ENCODE measurements at places on chromosomes 2 and 18.

DNA sequence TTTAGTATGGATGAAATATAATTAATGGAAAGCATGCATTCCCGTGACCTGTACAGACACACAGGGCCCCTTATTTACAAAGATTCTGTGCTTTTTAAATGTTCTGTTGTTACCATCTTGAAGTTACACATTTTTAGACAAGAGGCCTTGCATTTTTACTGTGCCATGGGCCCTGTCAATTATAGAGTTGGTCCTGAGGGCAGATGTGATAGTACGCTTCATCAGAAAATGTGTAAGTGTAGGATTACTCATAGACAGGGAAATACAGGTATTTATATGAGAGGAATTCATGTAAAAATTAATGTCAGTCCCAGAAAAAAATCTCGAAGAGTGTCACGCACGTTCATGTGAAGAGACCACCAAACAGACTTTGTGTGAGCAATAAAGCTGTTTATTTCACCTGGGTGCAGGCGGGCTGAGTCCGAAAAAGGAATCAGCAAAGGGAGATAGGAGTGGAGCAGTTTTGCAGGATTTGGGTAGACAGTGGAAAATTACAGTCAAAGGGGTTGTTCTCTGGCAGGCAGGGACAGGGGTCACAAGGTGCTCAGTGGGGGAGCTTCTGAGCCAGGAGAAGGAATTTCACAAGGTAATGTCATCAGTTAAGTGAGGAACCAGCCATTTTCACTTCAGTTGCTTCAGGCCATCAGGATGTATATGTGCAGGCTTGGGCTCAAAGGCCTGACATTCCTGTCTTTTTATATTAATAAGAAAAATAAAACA is 12.2 kb upstream of the ALPK2 start:
- H3K36me3 ChIP-seq: no peaks in the 10 kb centered on the region
- no peak overlapping the region for H3K27ac ChIP-seq
- no peak for DNase-seq
- H3K27me3 ChIP-seq: no peaks in the 10 kb centered on the region
- no peaks in the 10 kb centered on the region for H3K4me1 ChIP-seq
- no peak overlapping the region for H3K4me3 ChIP-seq

- H3K4me3 ChIP-seq: no peak overlapping the region
- H3K27ac ChIP-seq: no peak overlapping the region
- H3K4me1 ChIP-seq: no peaks in the 10 kb centered on the region
- no peaks in the 10 kb centered on the region for H3K36me3 ChIP-seq
- no peaks in the 10 kb centered on the region for H3K27me3 ChIP-seq
Measured at GRCh38 chr18:40375837-40376236, 1579.2 kb upstream of the PIK3C3 start.

DNA sequence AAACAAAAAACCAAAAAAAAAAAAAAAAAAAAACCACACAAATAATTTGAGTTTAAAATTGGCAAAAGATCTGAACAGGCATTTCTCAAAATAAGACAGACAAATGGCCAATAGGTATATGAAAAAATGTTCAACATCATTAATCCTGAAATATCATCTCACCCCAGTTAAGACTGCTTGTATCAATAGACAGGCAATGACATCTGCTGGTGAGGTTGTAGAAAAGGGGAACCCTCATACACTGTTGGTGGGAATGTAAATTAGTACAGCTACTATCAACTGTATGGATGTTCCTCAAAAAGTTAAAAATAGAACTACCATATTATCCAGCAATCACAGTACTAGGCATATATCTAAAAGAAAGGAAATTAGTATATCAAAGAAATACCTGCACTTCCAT is 523.1 kb downstream of the XIRP2 start:
- no peaks in the 10 kb centered on the region for H3K4me1 ChIP-seq
- no peaks in the 10 kb centered on the region for H3K36me3 ChIP-seq
- H3K27ac ChIP-seq: no peak overlapping the region
- H3K4me3 ChIP-seq: no peak overlapping the region
- DNase-seq: no peak

GRCh38 chr2:199471443-199472057 is 13.8 kb upstream of the SATB2 start:
- DNase-seq: no peak
- H3K27ac ChIP-seq: no peak overlapping the region
- H3K27me3 ChIP-seq: peaks cover 58% of the 10 kb centered on the region
- H3K4me3 ChIP-seq: no peak overlapping the region

- H3K27me3 ChIP-seq: no peaks in the 10 kb centered on the region
- H3K4me3 ChIP-seq: no peak overlapping the region
- peaks cover 8% of the 10 kb centered on the region for H3K4me1 ChIP-seq
- no peaks in the 10 kb centered on the region for H3K36me3 ChIP-seq
- no peak overlapping the region for H3K27ac ChIP-seq
Measured at GRCh38 chr2:71224457-71224856, 2.4 kb downstream of the PAIP2B start.

DNA sequence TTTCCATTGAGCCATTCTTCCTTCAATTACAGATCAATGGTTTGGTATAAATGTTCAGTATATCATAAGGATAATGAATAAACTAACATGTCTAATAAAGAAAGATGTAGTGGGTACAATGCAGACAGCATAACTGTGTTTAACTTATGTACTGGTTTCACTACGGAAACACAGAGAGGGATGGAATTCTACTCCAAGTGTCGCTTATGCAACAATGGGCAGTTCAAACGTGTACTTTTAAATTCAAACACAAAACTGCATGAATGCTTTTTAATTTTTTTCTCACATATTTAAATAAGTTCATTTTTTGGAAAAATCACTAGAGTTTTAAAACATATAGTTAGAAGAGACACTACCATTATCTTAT is 74.7 kb downstream of the COBLL1 start:
- H3K27me3 ChIP-seq: no peaks in the 10 kb centered on the region
- H3K36me3 ChIP-seq: no peaks in the 10 kb centered on the region
- H3K4me3 ChIP-seq: no peak overlapping the region
- no peak overlapping the region for H3K27ac ChIP-seq
- H3K4me1 ChIP-seq: no peaks in the 10 kb centered on the region

GRCh38 chr2:154707994-154708575 is 9.6 kb downstream of the KCNJ3 start:
- H3K27ac ChIP-seq: no peak overlapping the region
- no peaks in the 10 kb centered on the region for H3K27me3 ChIP-seq
- no peaks in the 10 kb centered on the region for H3K36me3 ChIP-seq
- no peak for DNase-seq
- H3K4me3 ChIP-seq: no peak overlapping the region

DNA sequence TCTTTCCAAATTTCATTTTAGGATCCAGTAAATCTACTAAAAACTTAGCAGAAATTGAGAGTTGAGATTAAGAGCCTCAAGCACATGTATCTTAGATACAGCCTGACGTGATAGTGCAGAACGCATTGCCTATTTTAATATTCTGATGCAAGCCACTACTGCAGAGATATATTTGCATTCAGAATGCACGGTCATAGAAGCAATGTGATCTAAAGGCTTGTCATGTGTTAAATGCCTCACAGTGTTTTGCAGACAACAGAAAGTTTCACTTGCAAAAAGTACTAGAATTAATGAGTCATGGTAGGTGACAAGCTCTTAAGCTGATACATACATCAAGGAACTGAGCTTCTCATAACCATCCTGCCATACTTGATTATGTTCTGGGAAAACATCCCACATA is 886.7 kb upstream of the CHAC2 start:
- H3K36me3 ChIP-seq: no peaks in the 10 kb centered on the region
- no peak overlapping the region for H3K4me3 ChIP-seq
- DNase-seq: no peak
- H3K4me1 ChIP-seq: no peaks in the 10 kb centered on the region
- H3K27me3 ChIP-seq: no peaks in the 10 kb centered on the region

DNA sequence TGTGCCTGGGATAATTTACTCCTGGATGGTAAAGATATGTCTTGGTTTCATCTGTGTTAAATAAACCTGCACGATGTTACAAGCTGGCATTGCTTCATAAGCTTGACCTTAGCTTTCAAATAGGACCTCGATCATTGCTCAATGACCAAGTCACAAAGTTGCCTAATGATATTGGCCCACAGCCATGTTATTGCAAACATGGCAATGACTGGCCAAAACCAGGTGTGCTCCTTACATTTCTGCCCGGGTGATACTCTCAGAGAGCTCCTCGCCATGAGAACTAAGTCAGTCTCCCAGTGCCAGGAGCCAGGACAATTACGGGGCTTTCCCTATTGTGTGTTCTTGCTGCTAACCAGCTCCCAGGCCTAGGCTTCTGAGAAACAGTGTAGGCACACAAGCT is 72.5 kb upstream of the CYP1B1 start:
- DNase-seq: no peak
- no peaks in the 10 kb centered on the region for H3K4me1 ChIP-seq
- H3K36me3 ChIP-seq: no peaks in the 10 kb centered on the region
- H3K4me3 ChIP-seq: no peak overlapping the region

DNA sequence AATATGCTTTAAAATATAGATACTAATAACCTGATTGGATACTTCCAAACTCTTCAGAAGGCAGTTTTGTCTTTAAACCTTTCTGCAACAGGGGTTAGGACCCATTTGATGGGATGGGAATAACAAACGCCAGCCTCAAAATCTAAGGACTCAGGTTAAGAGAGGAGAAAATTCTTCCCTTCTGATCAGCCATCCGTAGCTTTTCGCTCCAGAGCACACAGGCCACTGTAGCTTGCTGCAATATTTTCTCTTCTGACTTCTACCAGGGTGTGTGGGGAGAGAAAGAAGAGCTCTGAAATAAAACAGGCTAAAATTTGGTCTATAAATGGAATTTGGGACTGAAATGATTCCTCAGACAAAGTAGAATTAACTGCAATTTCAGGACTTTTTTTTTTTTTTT is 95.1 kb downstream of the ALPK2 start:
- no peak overlapping the region for H3K27ac ChIP-seq
- DNase-seq: no peak
- H3K27me3 ChIP-seq: no peaks in the 10 kb centered on the region
- peaks cover 4% of the 10 kb centered on the region for H3K4me1 ChIP-seq

DNA sequence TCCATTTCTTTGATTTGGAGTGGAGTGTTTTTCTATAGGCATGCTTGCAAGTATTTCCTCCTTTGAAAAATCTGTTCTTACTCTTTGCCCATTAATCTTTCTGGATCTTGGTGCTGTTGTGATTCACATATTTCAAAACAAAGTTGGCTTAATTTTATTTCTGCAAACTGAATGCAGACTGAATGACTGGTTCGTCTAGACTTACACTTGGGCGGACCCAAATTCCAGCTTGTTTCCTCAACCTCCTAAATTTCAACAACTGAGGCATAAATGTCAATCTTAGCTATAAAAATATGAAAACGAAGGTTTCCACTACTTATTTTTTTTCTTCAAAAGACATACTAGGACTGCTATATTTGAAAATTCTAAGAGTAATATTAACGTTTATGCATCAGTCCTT is 59.0 kb downstream of the ANKRD44 start:
- peak overlapping the region; percentile 15 for H3K27ac ChIP-seq
- no peak overlapping the region for H3K4me3 ChIP-seq
- peaks cover 9% of the 10 kb centered on the region for H3K36me3 ChIP-seq
- no peak for DNase-seq
- H3K4me1 ChIP-seq: peaks cover 62% of the 10 kb centered on the region
- no peaks in the 10 kb centered on the region for H3K27me3 ChIP-seq

DNA sequence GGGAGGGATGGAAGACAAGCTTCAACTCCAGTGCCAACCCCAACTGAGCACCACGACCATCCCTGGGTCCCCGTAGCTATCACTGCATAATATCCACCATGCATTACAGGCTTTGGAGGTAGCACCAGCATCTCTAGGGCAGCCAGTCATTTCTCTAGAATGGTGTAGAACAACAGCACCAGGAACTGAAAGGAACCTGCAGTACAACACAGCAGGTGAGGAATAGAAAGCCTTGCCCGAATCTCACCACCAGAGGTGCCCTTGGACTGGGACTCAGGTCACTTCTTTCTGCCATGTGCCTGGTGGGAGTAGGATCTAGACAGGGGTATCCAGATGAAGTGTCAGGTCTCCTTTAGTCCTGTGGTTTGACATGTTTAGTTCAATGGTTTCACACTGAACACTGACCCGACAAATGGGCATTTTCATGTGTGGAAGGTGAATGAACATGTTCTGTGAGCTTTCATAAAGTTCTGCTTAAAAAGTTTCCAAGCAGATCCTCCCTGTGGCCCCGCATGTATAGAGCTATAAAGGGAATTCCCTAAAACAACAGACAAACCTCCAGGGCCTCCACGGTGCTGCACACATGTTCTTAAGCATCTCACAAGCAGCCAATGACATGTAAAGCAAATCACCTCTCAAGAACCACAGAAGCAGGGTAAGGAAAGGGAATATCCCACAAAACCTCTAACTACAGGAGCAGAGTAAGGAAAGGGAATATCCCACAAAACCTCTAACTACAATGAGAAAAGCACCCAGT is 208.3 kb downstream of the AFF3 start:
- H3K4me3 ChIP-seq: no peak overlapping the region
- H3K27ac ChIP-seq: no peak overlapping the region
- no peaks in the 10 kb centered on the region for H3K27me3 ChIP-seq
- no peaks in the 10 kb centered on the region for H3K36me3 ChIP-seq

DNA sequence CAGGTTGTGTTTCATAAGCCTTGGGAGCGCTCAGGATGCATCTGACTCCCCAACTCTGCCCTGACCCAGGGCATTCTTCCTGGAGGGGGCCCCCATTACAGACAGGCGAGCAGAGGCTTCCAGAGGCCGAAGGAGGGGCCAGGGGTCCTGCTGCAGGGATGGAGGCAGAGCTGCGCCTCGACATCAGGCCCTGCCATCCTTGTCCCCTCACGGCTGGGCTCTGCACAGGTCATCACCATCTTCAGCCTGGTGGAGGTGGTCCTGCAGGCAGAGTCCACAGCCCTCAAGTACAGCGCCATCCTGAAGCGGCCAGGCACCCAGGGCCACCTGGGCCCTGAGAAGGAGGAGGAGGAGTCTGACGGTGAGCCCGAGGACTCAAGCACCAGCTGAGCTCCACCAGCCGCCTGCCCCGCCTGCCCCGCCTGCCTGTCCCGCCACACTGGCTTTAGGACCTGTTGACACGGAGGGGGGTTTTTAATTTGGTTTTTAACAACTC is 42.3 kb upstream of the ALPP start:
- peaks cover 3% of the 10 kb centered on the region for H3K36me3 ChIP-seq
- no peaks in the 10 kb centered on the region for H3K4me1 ChIP-seq
- H3K4me3 ChIP-seq: no peak overlapping the region
- no peak overlapping the region for H3K27ac ChIP-seq
- DNase-seq: no peak
- no peaks in the 10 kb centered on the region for H3K27me3 ChIP-seq
